ENCODE measurements at places on chromosomes 13 and 19.

DNA sequence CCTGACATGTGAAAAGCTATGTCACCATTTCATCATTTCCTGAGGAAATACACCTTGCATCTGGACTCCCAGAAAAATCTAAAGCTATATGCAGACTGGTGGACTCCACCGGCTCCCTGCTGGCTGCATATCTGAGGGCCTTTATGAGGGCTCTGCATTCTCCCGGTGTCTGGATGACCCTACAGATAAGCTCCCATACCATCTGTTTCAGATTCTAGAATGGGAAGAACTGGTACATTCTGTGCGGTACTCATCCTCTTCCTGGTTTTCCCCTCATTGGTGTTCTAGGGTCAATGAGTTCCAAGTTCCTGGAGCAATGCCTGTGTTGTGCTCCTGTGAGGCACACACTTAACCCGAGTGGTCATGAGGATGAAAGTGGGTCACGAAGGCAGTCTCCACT, 60.4 kb downstream of the COL4A1 start:
- no peak for DNase-seq

GRCh38 chr19:40528078-40528477, 48.6 kb upstream of the SHKBP1 start:
- DNase-seq: no peak

GRCh38 chr19:31818798-31819105, 469.5 kb upstream of the TSHZ3 start:
- DNase-seq: no peak

DNA sequence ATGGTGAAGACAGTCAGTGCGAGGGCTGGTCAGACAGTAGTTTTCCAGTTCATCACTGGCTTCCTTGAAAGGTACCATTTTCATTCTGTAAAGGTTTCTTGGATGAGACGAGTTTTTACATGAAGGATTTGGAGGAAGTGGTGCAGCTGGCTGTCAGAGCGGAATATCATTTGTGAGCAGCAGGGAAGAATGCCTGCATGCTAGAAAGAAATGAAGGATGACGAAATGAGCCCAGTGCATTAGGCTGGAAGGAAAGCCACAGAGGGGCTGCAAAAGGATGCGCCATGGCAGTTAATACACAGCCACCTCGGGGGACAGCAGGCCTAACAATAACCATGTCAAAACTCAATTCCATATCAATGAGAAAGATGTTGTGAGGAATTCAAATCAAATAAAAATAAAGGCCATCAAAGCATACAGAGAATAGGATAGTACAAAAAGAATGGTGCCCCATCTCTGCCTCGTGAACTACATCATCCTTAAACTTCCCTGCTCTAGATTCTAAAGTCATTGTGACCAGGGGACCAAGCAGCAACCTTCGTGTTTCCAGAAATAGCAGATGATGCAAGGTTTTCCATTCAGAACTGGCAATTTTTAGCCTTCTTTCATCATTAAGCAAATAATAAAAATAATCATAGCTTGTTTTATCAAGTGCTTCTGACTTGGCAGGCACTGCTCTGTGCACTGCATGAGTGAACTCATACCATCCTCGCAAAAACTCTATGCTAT, 504.2 kb downstream of the RFC3 start:
- no peak for DNase-seq

Measured in T-cell (primary cell).